ENCODE measurements at places on chromosomes 1 and 21.
A peak's percentile ranks its signal among the peaks of the same experiment; 100 is the strongest.

- no peak for DNase-seq
These were observed 18.6 kb upstream of the PTPRC start for GRCh38 chr1:198620218-198620617.

DNA sequence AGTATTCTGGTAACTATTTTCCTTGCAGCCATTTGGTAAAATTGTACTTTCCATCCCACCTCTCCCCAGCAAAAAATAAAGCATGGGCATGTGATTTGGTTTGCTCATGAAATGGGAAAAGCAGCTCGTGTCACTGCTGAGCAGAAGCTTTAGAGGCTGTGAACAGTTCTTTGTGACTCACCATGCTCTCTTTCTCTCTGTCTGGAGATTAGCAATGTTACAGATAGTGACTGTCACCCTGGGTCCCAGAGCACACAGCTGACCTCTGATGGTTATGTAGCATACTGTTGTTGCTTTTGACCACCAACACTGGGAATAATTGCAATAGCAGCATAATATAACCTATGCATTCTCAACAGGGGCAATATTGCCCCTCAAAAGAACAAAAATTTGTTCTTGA lies 70.6 kb downstream of the RGS2 start:
- no peak for DNase-seq

GRCh38 chr1:187903223-187903622 lies 1074.5 kb downstream of the PLA2G4A start:
- no peak for DNase-seq

DNA sequence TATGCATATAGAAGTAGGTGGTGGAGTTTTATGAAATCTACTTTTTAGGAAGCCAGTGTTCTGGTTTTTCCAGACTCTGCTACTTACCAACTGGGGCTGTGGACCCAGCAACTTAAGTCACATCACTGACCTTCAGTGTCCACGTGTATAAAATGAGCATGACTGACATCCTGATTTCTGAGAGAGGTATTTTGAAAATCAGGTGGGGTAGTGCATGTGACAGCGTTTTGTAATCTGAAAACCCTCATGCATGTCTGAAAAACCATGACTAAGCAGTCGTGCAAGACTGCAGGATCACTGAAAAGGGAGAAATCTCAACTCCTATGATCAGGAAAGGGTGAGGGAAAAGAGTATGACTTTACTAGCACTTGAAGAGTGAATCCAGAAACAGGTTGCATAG lies 26.1 kb downstream of the CR1L start:
- DNase-seq = peak; percentile 6

- peak; percentile 58 for DNase-seq
These were observed 32.5 kb upstream of the COL6A2 start for GRCh38 chr21:46065215-46065913.

GRCh38 chr1:21143752-21144151 lies 32.9 kb downstream of the EIF4G3 start:
- no peak for DNase-seq

- no peak for DNase-seq
These were observed 6.7 kb downstream of the CDC7 start for GRCh38 chr1:91507328-91507727.

- no peak for DNase-seq
These were observed 179.9 kb downstream of the ADSS2 start for GRCh38 chr1:244271691-244272308.

DNA sequence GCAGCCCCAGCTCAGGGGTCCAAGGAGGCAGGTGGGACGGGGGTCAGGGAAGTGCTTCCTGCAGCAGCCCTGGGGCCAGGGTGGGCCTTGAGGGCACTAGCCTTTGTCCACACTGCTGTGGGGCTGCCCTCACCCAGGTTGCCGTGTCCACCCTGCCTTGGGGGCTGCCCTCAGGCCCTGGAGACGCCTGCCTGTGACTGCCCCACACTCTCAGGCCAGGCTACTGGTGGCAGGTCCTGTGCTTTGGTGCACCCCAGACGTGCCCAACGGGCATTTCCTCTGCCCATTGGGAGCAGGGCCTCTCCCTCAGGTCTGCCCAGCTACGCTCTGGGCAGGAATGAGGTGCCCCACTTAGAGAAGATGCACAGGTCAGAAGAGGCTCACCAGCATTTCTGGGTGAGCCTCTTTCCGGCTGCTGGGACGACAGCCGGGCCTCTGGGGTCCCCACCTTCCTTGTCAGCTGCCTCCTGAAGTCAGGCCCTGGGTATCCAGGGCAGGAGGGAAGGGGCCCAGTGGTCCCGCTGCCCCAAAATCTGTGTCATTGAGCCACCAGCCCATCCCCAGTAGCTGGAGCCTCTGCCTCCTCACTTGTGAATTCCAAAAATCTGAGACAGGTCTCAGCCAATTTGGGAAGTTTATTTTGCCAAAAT lies 2.7 kb upstream of the MMEL1 start:
- no peak for DNase-seq

DNA sequence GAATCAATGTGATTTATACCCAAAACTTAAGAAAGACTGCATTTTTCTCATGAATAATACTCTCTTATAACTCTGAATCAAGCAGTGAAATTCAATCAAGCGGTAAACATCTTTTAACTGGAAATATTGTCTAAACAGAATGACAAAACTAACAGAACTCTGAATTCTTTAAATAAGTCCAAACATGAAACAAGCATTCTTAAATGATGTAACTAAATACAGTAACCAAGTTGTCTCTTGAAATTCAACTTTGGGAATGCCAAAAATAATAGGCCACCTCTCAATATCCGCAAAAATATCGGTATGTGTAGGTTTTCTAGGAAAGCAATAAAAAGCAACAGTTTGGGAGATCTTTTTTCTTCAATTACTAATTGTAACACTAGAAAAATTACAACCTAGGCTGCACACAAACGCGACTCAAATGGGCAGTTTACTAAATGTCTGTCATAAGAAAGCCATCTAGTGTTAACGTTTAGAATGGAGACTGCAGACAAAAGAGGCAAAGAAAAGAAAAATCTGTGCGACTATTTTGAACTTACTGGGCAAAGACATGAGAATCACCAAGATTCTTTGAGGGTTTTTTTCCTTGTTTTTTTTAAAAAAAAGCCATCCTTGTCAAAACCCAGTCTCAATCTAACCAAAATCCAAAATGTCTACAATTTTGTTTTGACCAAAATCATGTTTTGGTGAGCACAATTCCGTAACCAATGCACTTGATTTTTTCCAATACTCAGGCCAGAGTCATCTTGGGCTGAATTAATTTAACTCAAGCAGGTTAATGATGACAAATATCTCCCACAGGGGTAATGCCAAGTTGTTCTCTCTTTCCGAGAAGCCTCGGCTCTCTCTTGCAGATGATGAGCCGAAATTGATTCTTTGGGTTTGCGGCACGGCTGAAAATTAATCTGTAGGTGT lies 1.3 kb downstream of the SIPA1L2 start:
- no peak for DNase-seq

- DNase-seq = no peak
These were observed 3.2 kb downstream of the ZP4 start for GRCh38 chr1:237887542-237887941.

GRCh38 chr1:180720753-180721152 lies 88.9 kb downstream of the XPR1 start:
- no peak for DNase-seq

- DNase-seq = no peak
These were observed 2.5 kb downstream of the ZCCHC17 start for GRCh38 chr1:31299365-31299764.

DNA sequence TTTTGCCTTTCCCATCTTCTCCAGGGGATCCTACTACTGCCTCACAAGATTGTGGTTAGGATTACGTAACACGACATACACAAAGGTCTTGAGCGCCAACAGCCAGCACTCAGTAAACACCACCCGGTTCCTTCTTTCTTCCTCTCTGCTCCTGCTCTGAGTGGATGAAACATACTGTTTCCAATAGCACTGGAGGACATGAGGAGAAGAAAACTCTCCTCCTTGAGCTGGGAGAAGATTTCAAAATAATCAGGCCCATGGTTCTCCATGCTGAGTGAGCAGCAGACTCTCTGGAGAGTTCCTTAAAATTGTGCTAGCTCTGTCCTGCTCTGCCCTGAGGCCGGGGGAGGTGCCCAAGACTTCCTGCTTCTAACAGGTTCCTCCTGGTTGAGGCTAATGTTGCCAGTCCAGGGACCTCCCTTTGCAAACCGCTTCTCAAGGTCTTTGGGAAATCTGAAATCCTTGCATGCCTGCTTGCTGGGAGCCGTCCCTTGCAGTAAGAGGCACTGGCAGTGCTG lies 29.4 kb upstream of the MX1 start:
- no peak for DNase-seq

GRCh38 chr1:160177231-160177630 lies 13.1 kb upstream of the CASQ1 start:
- DNase-seq = no peak

DNA sequence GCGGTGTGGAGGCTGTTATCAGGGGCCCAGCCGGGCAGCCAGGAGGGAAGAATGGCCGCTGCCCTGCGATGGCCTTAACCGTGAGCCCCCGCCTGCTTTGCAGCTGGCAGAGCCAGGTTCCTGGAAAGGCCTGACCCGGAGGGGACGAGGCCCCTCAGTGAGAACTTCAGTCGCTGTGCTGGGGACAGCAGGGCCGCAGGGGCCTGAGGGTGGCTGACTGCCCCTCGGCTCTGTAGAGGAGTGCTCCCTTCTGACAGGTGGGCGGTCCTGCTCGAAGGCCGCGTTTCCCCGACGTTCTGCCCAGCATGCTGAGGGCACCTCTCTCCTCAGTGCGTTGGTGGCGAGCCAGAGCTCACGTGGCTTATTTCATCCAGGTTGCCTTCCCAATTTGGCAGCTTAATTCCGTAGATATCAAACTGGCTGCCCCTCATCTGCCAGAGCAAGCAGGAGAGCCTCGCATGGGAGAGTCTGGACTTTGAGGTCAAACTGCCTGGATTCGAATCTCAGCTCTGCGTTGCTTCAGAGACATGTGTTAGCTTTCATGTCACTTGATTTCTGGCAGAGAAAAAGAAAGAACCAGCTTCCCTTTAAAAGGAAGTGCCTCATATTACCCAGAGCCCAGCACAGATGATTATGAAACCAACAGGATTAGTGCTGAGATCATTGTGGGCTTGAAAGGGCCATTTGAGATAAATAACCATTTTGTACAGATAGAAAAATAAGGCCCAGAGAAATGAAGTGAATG lies 239.8 kb downstream of the SDCCAG8 start:
- DNase-seq = peak; percentile 57

- no peak for DNase-seq
These were observed 32.4 kb upstream of the MGST3 start for GRCh38 chr1:165598676-165599059.

DNA sequence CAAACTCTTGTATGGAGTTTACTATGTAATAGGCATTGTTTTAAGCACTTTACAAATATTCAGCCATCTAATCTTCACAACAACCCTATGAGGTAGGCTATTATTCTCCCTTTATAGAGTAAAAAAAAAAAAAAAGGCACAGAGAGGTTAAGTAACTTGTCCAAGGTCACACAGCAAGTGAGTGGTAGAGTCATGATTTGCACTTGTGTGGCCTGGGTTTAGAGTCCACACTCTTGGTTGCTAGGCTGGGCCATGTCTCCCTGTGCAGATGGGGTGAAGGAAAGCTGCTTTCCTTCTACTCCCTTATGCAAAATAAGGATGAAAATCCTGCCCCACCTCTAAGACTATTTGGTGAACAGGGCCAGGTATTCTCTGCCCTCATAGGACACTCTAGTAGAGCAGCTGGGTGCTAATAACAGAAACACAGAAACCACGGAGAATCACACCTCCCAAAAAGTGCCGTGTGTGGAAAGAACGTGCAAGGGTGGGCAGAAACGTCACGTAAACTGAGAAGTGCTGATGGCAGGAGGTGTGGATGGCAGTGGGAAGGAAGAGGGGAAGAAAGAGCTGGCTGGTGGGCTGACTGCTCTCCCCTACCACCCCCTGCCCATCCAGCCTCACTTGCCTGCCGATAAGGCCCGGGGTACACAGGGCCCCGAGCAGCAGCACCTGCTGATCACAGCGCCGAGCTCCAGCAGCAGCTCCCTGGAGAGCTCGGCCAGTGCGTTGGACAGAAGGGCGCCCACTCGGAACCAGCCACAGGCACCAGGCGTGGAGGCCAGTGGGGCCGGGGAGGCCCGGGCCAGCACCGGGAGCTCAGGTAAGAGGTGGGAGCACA lies 28.3 kb upstream of the VPS13D start:
- no peak for DNase-seq

DNA sequence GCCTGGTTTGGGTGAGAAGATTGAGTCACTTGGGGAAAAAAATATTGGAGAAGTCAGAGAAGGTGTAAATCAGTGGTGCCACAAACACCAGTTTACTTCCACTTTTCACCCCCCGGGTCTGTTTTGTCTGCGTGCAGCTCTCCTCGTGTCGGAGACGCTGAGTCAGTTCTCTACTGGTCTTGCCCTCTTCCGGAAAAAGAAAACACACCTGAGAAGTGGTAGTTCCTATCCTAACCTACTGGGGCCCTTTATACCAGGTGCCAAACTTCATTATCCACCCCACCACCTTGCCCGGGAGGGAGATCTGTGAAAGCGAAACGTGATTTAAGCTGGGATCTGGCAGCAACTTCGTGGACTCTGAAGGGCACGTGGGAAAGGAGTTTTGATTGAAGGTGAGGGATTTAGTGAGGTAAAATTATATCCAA lies 855 bp upstream of the IVNS1ABP start:
- no peak for DNase-seq

DNA sequence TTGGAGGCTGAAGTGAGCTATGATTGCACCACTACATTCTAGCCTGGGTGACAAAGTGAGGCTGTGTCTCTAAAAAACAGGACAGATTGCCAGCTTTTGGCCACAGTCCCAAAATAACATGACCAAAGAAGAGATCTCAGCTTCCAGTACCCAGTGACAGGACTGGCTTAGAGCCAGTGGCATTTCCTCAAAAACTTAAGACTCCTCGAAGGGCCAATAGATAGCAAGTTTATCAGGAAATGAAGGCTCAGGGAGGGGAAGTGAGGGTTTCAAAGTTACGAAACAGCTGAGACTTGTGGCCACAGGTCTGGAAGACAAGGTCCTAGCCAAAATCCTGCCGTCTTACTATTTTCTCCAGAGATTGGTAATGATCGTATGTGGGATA lies 6.3 kb upstream of the TMEM39B start:
- DNase-seq = peak; percentile 40

GRCh38 chr1:84525779-84526178 lies 19.4 kb upstream of the GNG5 start:
- DNase-seq = no peak

GRCh38 chr1:2240270-2241156 lies 12.4 kb downstream of the SKI start:
- no peak for DNase-seq

DNA sequence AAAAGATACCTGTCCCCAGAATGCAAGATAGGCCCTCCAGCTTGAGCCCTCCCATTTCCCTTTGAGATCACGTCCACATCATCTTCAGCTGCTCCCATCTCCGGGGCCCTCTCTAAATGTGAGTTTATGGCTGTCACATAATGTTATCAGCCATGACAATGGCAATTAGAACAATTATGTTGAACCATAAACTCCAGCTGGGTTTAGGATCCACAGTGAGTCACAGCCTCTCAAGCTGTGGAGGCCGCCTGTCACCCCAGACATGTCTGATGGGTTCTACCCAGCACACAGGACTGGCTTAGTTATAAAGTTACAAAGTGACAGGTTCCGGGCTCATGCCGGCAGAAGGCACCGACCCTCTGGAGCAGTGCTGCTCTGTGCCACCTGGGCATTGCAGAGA lies 597.3 kb downstream of the PTPRU start:
- DNase-seq = no peak

Data from GM04504 (cell line).